ENCODE measurements at places on chromosomes 3 and 15.

GRCh38 chr3:194095464-194095863 is 40.5 kb upstream of the HES1 start:
- DNase-seq: no peak

DNA sequence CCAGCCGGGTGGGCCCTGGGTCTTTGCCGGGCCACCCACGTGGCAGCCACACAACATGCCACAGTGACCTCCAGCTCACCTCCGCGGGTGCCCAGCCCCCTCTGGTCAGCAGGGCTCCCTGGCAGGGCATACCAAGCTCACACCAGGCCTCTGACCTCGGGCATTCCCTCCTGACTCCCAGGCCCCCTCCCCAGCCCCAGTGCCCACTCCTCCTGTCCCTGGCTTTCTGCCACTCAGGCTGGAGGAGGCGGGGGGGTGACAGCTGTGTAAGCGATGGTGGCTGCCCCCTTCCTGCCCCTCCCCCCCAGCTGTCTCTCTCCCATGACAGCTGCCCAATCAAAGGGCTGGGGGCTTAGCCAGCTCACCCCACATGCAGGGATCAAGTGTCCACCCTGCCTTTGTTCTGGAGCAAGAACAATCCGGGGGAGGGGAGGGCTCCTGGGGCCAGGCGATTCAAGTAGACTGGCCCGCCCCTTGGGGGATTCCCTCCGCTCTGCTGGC is 3.3 kb downstream of the PCBP4 start:
- no peak for DNase-seq

- no peak for DNase-seq
Observed at GRCh38 chr3:105876780-105877327, 8.0 kb upstream of the CBLB start.

DNA sequence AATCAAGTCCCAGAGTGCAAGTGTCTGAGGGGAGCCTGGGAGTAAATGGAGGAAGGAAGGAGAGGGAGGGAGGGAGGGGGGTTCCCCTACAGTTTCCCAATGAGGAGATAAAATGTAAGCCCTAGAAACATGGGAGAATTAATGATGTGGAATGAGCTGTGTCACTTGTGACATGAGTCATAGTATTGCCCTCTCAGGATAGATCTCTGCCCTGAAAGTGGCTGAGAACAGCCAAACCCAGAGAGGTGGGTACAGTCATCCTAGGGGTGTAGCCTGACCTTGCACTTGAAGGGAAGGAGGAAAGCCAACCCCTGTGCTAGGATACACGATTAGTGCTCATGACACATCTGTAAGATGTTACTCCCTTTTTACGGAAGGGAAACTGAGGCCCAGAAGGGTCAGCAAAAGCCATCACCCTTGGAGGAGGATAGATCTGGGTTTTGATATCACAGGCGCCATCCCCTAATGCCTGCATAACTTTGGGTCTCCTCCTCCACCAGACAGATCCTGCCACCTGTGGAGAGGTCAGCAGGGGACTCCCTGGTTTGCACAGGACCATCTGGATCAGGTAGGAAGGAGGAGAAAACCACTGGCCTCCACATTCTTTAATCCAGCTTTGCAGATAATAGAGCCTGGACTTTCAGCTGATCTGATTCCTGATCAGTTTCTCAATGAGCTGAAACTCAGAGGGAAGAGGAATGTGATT is 23.1 kb upstream of the USP3 start:
- no peak for DNase-seq

DNA sequence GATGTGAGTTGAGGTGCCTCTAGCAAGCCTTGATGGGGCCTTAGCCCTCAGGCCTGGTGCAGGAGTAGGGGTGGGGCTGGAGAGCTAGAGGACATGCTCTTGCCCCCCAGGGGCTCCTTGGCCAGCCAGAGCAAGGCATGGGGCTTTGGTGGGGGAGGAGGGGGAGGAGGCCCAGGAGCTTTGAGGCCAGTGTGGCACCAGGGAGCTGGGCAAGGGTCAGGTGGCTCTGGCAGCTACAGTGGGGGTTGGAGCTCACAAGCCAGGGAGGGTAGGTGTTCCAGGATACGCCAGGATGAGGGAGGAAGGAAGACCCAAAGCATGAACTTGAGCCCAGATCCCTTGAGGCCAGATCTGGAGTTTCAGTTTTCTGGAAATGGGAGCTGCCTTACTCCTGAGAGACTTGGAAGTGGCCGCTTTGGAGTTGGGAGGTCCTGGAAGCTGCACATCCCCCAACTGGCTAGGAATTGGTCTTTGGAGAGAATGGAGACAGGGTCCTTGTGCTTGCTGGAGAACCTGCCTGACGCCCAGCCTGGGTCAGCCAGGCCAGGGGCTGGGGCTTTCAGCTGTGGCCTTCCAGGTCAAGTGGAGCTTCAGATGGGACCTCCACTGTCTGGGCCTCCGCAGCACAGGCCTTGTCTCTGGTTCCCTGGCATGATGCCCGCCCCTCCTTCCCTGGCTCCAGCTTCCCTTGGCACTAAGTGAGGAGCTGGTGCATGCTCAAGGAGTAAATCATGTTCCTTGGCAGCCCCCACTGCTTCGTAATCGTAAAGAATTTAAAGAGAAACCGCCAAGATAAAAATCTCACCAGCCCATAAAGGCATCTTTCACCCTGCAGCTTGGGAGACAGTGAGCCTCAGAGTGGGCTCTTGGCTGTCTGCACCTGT is 8.7 kb downstream of the SEMA3F start:
- no peak for DNase-seq

DNA sequence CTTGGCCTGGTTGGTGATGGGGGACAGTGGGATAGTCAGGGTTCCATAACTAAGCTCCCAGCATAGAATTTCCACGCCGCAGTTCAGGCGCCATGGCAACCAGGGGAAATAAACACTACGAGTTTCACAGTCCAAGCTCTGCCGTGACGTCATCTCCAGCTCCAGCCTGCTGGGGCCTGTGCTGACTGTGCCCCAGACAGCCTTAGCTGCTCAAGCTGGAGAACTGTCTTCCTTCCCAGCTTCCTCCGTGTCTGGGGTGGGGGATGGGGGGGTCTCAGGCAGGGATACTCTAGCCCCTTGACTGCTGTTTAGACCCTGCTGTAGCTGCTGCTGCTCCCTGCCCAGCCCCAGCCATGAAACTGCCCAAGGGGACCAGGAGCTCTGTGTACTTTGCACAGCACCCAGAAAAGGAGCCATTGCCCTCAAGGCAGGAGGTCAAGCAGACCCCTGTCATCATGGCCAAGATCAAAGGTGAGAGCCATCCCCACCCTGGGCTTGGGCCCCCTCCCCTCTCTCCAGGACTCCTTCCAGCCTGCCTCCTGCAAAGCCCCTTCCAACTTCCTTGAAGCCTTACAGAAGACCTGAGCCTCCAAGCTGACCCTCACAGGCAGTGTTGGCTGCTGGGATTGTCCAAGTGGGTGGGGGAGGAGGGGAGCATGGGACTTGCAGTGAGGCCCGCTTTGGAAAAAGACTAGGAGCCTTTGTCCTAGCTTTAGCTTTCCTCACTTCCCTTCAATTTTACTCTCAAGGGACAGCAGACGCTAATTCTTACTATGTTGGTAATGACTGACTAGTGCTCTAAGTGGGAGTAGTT is 11.4 kb upstream of the CSPG4 start:
- DNase-seq: peak; percentile 95

DNA sequence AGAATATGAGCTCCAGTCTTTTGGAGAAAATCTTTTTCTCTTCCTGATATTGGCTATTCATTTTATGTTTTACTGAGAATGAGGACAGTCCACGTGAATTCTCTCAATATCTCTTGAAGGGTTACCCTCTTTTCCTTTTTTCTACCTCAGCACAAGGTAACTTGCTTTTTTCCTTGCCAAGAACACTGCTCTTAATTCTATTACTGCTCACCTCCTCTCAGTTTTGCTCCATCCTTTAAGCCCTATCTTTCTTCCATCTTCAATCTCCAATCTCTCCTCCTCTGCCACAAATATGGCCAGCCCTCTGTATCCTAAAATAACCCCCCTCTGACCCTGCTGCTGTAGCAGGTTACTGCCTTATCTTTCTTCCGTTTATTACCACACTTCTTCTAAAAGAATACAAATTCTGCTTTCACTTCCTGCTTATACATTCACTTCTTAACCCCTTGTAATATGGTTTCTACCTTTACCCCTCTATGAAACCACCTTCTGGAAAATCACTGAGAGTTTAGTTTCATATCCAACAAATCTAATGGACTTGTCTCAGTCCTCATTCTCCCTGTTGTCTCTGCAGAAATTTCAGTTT is 89.0 kb downstream of the NFKBIZ start:
- DNase-seq: no peak

DNA sequence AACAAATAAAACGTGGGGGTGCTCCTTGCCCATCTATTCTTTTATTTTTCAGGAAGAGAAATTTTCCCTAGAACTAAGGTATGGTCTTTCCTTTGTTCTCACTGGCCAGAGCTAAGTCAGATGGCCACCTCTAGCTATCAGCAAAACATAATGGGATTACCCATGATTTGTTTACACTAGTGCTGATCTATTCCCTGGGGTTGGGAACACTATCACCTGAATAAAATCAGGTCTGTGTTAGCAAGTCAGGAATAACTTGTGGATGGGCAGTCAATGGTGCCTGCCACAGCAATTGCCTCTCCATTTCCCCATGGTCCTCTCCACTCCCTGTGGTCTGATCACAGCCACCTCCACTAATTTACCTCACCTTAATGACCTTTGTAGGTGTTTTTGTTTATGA is 181.7 kb upstream of the CADPS start:
- no peak for DNase-seq

DNA sequence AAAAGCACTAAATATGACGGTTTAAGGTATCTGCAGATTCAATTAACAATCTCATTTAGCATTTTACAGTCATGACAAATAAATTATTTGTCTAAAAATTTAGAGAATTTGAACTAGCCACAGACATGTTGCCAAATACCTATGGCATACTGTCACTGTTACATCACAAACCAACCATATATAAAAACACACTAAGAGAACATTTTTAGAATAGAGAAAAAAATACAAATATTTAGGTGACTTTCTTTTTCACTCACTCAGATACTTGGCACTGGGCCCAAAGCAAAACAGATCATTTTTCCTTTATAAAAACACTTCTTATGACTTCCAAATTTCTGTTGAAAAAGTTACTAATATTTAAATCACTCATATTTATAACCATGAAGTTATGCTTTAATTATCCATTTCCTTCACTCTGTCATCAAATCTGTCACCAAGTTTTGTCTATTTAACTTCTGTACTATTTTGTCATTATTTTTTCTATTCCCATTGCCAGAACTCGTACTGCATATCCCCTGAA is 644.7 kb downstream of the OTOL1 start:
- no peak for DNase-seq

DNA sequence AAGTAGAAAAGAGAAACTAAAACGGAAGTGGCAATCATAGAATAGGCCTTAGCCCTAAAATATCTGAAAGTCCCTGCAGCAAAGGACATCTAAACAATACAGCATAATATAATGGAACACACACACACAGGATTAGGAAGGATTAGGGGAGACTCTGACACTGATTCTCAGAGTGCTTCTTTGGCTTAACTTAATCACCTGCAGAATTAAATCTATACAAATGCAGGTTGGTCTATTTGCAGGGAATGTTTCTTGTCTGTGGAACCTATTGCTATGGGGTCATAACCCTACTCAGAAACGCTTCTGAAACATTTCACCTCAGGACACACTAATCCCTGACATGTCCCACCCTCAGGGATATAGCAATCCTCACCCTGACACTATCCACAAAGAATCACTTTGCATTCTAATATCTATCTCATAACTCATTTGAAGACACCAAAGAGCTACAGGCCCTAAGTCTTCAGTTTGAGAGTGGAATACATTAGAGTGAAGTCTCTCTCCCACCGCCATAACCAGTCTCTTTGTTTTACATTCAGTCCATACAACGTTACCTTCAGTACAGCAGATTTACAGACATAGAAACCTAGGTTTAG is 1041.2 kb downstream of the TUSC7 start:
- no peak for DNase-seq
